ENCODE measurements at places on chromosomes 16 and 17.
A peak's percentile ranks its signal among the peaks of the same experiment; 100 is the strongest.

DNA sequence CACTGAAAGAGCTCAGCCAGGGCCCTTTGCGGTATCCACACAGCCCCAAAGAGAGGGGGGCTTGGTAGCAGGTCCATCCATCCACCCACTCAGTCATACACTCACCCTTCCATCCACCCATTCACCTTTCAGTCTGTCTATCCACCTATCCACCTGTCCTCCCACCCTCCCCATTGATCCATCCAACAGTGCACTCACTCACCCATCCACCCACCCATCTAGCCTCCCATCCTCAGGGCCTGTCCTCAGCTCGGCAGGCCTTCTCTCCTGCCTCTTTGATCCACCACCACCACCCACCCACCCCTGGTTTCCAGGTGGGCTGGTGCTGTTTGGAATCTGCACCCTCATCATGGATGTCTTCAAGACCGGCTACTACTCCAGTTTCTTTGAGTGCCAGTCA, 1.2 kb downstream of the OTOP2 start:
- DNase-seq = no peak

DNA sequence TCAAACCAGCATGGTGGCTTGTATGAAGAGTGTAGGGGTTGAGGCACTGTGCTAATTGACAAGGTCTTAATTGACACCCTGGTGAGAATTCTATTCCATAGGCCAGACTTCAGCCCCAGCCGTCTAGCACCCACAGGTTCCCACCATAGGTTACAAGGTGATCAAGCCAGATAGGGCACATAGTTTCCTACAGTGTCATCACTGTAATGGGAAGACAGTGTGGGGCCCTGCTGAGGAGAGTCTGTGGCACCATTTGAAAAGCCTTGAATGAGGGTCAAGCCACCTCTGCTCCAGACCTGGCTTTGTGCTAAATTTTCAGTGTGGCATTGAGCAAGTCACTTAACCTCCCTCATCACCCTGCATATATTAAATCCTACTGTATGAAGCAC, 36.2 kb downstream of the YPEL2 start:
- no peak for DNase-seq

DNA sequence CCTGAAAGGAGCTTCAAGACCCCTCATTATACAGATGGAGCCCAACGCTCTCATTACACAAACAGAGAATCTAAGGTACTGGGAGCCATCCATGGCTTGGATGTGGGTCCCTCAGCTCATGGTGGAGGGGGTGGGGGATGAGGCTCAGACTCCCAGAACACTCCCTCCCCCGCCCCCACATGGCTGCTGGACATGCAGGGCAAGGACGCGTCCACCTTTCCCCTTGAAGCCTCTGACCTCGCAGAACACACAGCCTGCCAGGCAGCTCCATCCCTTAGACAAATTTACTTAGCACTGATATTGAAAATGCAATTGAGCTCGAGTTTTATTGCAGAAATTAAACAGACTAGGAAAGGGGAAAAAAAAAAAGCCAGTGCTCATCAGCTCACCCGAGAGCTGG, 203.9 kb downstream of the ZNF423 start:
- no peak for DNase-seq

DNA sequence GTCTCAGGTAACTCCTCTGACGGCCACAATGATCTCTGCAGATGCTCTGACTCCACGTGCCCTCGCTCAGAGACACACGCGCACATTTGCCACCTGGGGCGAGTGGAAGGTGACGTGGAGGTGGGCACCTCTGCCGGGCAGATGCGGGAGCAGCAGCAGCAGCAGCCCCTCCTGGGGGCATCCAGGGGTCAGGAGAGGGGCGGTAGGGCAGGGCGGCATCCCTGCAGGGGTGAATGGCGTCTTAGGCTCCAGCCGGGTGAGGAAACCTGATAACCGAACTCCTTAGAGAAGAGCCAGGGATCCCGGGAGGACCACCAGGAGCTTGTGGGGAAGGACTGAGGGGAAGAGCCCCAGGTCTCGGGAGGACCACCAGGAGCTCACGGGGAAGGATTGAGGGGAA, 34.6 kb upstream of the CDH15 start:
- no peak for DNase-seq

DNA sequence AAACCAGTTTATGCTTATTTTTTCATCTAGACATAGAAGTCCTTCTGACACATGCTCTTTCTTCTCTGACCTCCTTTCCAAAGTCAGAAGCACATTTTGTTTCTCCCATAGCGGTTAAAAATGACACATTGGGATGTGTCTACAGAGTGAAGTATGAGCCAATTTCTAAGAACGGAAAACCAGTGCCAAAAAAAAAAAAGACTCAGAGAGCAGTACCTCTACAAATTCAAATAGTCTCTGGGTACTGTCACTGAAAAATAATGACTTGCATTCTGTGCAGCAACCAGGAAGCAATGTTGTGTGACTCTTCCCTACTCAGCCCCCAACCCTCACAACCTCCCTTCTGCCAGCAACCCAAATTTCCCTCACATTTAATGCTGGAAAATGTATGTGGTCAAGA, 145.5 kb upstream of the PMFBP1 start:
- DNase-seq = peak; percentile 79

DNA sequence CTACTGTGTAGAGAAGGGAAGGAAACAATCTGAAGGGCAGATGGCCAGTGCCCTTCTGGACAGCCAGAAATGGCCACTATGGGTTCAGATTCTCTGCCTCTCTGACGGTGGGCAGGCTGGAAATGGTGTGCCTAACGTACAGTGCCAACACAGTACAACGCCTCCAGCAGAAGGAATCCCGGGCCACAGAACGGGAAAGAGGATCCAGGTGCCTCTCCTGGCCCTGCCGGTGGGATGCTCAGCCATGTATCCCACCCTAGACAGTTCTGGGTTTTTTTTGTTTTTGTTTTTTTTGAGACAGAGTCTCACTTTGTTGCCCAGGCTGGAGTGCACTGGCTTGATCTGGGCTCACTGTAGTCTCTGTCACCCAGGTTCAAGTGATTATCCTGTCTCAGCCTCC, 71.5 kb downstream of the SLC5A11 start:
- no peak for DNase-seq

GRCh38 chr16:85878875-85879274, 20.1 kb upstream of the IRF8 start:
- DNase-seq = peak; percentile 17

- no peak for DNase-seq
Observed at GRCh38 chr17:4497101-4497824, 1.4 kb upstream of the SPNS2 start.

DNA sequence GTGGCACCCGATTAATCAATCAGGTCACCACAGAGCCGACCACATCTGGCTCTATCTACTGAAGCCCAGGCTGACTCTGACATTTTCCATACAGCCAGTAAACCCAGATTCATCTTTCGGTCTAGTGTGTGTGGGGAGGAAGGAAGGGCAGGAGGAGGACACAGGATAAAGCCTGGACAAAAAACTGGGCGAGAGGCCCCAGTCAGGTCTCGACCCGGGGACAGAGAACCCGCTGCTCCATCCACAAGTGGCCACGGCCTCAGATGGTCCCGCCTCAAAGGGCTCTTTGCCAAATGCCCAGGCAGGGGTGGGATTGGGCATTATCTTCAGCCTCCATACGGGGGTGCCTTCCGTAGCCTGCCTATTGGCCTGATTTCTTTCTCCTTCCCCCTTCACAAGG, 7.8 kb downstream of the ABR start:
- DNase-seq = no peak

DNA sequence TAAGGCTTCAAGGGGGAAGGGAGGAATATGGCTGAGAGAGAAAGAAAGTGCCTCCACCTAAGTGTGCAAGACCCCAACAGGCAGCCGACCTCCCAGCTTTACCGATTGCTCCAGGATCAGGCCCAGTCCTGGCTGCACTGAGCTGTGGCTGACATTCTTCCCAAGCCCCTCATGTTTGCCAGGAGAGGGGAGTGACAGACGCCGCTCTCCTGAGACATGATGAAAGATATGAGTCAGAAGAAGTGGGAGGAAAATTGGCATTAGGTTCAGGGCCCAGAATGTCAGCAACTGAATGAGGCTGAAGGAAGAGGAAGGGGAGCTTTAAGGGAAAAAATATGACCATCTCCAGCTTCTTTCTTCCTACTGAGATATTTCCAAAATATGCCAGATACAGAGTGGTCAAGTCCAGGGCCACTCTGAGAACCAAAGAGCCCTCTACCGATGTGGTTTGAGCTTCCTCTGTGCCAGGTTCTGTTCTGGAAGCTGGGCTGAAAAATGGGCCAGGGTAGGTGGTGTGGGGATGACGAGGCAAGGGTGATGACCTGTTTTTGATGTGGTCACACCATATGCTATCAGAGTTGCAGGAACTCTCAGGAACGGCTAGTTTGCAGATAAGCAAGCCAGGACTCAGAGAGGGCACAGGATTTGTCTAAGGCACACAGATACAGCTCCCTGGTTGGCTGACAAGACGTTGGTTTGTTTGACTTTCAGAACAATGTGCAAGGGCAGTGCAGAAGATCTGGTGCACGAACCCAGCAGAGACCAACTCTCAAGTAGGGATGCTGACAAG, 176.7 kb downstream of the SOX9 start:
- peak; percentile 57 for DNase-seq

- DNase-seq = no peak
Observed at GRCh38 chr17:41334385-41335305, 16.0 kb downstream of the KRT33A start.

Data from skeletal muscle cell (primary cell).